ENCODE measurements at places on chromosomes 6 and 20.

- no peak for DNase-seq
Measured at GRCh38 chr6:90459225-90459758, 127.6 kb downstream of the MAP3K7 start.

DNA sequence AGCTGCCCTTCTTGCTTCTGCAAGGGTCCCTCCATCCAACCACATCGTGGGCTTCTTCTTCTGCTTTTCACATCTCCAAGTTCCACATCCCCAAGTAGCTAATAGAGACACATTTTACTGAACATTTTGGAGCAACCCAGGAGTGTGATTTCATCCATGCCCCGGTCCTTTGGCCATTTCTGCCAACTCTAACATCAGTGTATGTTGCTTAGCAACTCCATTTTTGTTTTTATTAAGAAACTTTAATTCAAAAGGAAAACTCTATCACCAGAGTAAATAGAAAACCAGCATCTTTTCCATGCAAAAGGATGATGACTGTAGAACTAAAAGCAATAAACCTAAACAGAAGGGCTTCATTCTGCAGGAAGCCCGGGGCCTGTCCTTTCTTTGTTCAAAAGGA is 32.7 kb upstream of the SULF2 start:
- DNase-seq = no peak

DNA sequence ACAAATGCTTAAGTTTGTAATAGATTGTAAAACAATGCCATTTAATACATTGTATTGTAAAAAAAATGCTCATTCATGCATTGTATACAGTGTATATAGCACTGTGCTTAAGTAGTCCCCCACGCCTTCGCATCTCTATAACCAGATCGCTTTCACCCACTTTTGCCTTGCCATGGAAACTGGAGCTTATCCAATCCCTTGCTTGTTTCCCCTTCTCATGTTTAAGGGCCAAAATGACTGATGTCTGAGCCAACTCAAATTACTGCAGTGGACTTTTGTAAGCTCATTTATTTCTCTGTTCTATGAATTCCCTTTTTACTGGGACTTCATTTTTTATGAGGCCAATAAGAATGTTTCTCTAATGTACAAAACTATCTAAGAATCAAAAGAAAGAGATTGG is 730.9 kb upstream of the GJE1 start:
- no peak for DNase-seq

DNA sequence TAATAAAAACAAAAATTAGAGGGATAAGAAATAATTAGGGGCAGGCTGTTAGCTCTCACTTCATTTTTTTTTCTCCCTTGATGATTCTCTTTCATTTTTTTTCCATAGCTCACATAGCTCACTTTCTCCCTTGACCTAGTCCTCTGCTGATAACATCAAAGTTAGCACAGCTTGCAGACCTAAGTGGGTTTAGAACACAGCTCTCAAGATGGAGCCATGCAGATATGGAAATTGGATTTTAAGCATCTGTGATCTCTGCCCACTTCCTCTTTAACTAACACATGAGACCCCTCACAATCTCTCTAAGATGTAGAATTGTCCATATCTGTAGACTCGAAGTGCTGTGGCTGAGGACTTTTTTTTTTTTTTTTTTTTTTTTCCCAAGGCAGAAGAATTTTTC is 257.1 kb downstream of the SOX4 start:
- DNase-seq = no peak

GRCh38 chr20:7853493-7853892 is 86.8 kb downstream of the HAO1 start:
- no peak for DNase-seq

DNA sequence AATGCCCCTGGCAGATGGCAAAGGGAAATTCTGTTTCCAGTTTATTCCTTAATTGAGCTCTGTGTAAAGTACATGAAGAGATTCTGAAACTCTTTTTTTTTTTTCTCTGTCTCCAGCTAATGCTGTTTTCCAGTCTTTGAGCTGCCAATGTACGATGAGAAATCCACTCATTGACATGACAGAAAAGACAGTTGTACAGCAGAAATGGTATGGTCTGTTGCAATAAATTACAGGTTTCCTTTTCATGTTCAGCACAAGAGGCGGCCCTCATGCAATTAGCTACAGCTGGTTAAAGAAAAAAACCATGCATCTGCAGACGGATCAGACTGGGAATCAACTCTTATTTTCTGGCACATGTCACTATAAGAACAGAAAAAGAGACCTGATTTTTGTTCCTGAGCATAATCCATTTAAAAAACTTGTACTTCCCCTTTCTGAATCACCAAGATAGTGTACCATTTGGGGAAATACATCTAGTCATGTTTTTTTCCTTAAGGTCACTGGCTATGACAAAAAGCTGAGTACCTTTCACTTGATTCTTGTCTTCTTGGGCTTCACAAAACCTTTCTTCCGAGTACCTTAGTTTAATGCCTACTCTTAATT is 289.8 kb upstream of the PREP start:
- no peak for DNase-seq

- no peak for DNase-seq
Measured at GRCh38 chr6:19269341-19269898, 567.8 kb upstream of the ID4 start.

DNA sequence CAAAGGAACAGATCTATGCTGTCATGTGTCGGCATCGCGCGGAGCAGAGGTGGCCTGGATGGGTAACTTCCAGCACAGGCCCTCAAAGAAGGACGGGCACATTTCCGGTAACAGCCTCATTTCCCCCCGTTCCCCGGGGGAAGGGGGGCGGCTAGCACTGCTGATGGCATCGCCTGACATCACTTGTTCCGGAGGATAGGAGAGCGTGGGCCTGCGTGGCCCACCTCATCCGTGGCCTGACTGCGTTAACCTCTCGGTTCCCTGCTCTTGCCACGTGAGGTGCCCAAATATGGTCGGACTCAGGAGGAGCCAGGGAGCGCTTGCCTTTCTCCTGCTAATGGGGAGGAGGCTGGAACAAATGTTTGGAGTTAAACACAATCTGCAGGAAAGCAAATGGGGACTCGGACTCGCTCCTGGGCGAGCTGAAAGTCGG is at the start of gene AKAP12:
AKAP12 (plus strand) TSS at position 365 of the 433 bp plus-strand sequence. CDS start 596 bp downstream, outside the sequence.
- no peak for DNase-seq

GRCh38 chr20:57663681-57664451 is 43.6 kb upstream of the ZBP1 start:
- DNase-seq = no peak

DNA sequence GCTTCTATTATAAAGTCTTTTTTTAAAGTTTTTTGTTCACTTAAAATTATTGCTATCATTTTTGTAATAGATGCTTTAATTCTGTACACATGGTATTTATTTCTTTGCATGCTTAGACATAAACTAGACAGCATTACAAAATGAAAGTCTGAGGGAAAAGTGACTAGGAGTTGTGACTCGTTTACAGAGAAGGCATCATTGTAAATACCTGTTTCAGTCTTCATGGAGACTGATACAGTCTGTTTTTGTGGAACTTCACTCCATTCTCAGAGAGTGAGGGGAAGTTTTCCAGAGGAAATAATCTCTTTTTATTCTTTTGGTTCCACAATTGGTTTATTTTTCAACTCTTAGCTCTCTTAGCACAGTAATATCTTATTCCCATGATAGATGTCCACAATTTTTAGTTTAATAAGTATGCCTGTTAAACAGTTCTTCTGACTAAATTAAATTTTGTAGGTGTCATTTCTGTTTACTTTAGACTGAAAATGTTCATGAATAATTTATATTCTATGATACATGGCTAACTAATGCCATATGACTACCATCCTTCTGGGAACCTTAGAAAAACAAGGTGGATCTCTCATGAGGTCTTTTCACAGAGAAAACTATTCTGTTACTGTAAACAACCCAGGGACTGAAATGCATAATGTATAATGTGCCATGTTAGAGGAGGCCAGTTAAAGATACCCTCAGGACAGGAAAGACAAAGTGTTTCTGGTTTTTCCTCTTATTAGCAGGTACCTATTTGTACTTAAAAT is 69.2 kb downstream of the MYO6 start:
- no peak for DNase-seq

- DNase-seq = no peak
Measured at GRCh38 chr6:107538856-107539387, 49.0 kb downstream of the SOBP start.

- no peak for DNase-seq
Measured at GRCh38 chr20:24492031-24492607, 22.7 kb downstream of the SYNDIG1 start.

GRCh38 chr20:63064745-63065711 is 58.3 kb upstream of the BHLHE23 start:
- DNase-seq = no peak

DNA sequence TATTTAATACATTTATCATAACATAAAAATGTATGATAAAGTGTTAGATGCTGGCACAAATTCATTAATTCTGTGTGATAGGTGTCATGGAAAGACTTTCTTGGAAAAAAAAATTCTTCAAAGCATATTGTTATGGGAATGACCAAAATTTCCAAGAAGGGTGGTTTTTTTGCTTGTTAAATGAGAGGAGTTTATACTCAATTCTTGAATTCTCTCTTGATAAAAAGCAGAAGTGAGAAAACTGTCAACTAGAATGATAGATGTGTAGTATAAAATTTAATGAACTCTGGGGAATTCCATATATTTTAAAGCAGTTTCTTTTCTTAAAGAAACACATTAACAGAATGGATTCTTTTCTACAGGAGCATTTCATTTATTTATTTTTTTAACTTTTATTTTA is 62.0 kb upstream of the SNAP91 start:
- DNase-seq = no peak

Measured in NCI-H510A (cell line).